ENCODE measurements at places on chromosomes 13 and 19.

GRCh38 chr13:29849071-29849631 lies 1.3 kb downstream of the UBL3 start:
- DNase-seq: peak; percentile 59

GRCh38 chr19:40598918-40599307 lies 2.3 kb upstream of the LTBP4 start:
- DNase-seq: no peak

DNA sequence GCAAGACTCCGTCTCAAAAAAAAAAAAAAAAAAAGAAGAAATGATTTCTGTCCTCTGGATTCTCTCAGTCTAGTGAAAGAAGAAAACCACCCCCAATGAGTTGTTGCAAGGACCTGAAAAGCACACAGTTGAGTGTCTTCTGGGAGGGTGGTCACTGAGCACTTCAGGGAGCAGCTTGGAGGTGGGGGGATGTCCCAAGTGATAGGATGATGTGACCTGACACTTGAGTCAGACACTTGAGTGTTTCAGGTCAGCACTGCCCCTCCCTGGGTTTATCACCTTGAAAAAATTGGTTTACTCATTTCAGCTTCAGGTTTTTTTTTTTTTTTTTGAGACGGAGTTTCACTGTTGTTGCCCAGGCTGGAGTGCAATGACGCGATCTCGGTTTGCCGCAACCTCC lies 63.2 kb downstream of the ZNF823 start:
- no peak for DNase-seq

- DNase-seq: peak; percentile 47
These were observed 62.6 kb upstream of the USP29 start for GRCh38 chr19:57057036-57057686.

GRCh38 chr13:76683168-76683567 lies 203.0 kb downstream of the KCTD12 start:
- DNase-seq: no peak

- no peak for DNase-seq
These were observed 19.7 kb upstream of the CPB2 start for GRCh38 chr13:46124531-46124966.

GRCh38 chr19:55620410-55621204 lies 3.8 kb downstream of the ZNF784 start:
- DNase-seq: no peak

- DNase-seq: no peak
These were observed 310.7 kb downstream of the ITGBL1 start for GRCh38 chr13:101763191-101763590.

DNA sequence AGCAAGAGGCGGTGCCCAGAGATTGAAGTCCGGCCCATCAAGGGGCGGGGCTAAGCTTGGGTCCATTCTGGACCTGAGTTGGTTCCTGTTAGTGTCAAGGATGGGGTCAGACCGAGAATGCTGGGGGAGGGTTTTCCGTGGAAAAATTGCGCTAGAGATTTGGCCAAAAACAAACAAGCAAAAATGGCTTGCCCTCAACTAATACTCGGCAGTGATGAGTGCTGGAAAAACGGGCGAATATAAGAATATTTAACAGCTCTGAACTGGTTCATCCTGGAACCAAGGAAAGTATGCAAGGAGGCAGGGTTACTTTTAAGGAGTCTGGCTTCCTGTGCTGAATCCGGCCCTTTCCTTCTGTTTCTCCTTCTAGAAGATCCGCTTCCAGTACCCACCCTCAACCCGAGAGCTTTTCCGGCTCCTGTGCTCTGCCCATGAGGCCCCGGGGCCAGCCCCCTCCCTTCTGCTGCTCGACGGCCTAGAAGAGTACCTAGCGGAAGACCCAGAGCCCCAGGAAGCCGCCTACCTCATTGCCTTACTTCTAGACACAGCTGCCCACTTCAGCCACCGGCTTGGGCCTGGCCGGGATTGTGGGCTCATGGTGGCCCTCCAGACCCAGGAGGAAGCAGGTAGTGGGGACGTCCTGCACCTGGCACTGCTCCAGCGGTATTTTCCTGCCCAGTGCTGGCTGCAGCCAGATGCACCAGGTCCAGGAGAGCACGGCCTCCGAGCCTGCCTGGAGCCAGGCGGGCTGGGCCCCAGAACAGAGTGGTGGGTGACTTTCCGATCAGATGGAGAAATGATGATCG lies 880 bp downstream of the SWSAP1 start:
- DNase-seq: peak; percentile 44

- DNase-seq: no peak
These were observed 5.0 kb downstream of the MLLT1 start for GRCh38 chr19:6274756-6275155.

GRCh38 chr19:40104754-40105153 lies 14.0 kb upstream of the ZNF780A start:
- no peak for DNase-seq

DNA sequence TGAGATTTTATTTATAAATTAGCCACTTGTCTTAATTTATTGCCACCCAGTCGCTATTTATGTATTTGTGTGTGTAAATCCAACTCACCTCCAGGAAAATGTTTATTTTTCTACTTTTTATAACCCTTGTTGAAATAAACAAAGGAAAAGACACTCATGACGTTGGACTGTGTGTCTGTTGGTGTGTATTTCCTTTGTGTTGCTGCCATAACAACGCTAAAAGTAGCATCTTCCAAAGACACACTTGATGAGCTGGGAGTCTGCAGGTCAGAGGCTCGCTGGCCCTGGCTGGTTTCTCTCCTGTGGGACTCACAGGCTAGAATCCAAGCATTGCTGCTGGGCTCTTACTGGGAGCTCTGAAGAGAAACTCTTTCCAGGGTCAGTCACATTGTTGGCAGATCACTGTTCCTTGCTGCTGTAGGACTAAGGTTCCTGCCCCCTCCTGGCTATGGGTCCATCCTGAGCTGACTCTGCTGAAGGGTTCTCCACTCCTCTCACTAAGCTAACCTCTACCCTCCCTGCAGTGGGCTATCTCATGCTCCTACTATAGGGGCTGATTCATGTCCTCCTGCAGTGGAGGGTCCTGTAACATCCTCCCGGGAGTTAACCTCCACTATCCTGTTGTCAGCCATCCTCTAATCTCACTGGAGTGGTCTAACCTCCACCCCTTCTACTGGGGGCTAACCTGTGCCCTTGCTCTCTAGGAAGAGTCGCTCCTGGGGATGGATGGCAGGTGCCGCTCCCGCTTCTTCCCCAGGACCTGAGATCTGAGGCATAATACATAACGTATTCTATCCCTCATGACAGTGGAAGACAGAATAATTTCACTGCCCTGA lies 2.1 kb downstream of the IFNL2 start:
- DNase-seq: no peak

- DNase-seq: no peak
These were observed 160.2 kb downstream of the SLC7A1 start for GRCh38 chr13:29435125-29435911.

- no peak for DNase-seq
These were observed 10.7 kb downstream of the EPSTI1 start for GRCh38 chr13:42981317-42981716.

DNA sequence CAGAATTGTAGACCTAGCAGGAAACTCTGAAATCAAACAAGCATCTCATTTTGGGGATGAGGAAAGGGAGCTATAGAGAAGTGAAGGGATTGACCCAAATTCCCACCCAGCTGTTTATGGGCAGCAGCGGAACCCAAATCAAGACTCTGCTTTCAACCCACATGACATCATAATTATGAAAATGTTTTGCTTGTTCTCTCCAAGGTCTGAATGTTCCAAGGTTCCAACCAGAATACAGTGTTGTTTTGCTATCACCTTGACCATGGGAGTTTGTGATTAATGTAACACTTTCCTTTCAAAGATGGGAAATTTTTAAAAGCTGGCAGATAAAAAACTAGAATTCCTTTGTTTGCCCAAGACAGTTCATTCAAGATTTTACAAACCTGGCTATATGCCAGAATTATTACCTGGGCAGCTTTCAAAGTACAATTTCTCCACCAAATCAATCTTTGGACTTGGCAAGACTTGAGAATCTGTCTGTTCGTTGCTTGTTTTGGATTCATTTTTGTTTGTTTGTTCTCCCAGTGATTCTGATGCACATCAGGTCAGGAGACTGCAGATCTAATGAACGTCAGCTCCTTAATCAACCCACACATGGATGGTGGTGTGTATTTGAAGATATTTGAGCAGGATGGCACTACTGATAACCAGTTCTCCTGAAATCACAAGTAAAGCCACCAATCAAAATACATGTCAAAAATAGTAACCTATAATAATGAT lies 322.7 kb downstream of the FOXO1 start:
- DNase-seq: no peak

GRCh38 chr19:53467485-53468262 lies at the start of gene ZNF813:
ZNF813 (plus strand) TSS chr19:53467733; CDS start chr19:53483823, 16,090 bp downstream.
- peak; percentile 92 for DNase-seq

- no peak for DNase-seq
These were observed 1.2 kb upstream of the SLC27A1 start for GRCh38 chr19:17469092-17469480.

DNA sequence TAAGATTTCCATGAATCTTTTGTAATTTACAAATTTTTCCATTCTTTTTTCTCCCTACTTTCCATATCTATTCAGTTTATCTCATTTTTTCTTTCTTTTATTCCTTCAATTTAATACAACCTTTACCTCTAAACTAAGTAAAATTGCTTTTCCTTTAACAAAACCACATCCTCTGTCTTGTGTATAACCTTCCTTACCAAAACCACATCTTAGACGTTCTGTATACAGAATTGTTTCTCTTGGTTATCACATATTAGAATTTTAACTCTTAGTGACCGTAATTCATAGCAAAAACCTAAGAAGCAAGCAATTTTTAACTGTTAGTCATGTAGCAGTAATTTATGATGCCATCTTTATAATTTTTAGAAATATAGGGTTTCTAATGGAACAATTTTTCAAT lies 15.0 kb downstream of the PPP5C start:
- no peak for DNase-seq

GRCh38 chr19:29579308-29579910 lies 26.7 kb upstream of the POP4 start:
- no peak for DNase-seq

GRCh38 chr19:14430712-14431111 lies 2.4 kb upstream of the PKN1 start:
- no peak for DNase-seq

- no peak for DNase-seq
These were observed 1.8 kb downstream of the TMEM143 start for GRCh38 chr19:48361912-48362311.

- DNase-seq: no peak
These were observed 83.4 kb downstream of the GNG7 start for GRCh38 chr19:2619076-2619475.

GRCh38 chr13:60501236-60501635 lies 104.2 kb downstream of the TDRD3 start:
- DNase-seq: peak; percentile 3

DNA sequence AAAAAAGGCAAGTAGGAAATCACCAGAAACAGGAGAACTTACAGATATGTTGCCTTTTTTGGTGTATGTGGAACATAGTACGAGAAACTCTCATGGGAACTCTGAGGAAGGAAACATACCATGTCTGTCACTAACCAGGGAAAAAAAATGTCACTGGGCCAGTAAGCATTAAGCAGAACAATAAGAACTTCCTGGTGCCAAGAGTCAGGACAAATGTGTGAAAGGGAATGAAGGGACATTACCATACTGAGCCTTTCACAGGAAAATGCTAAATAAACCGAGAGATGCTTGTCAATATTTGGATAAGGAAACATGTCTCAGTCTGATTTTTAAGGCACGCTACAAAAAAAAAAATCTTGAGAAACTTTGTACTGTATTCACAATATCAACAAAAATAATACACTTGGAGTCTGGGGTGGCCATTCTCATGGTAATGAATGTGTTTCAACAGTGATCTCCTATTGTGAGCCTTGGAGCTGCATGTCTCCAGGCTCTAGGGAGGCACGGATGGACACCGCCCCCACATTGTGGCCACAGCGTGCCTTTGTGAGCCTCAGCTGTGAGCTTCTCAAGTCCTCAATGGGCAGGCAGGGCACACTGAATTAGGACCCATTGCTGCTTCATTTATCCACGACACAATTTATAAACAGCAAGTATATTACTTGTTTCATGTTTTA lies 113.0 kb upstream of the ARGLU1 start:
- no peak for DNase-seq

GRCh38 chr19:22619932-22620331 lies 14.2 kb upstream of the ZNF492 start:
- DNase-seq: no peak

DNA sequence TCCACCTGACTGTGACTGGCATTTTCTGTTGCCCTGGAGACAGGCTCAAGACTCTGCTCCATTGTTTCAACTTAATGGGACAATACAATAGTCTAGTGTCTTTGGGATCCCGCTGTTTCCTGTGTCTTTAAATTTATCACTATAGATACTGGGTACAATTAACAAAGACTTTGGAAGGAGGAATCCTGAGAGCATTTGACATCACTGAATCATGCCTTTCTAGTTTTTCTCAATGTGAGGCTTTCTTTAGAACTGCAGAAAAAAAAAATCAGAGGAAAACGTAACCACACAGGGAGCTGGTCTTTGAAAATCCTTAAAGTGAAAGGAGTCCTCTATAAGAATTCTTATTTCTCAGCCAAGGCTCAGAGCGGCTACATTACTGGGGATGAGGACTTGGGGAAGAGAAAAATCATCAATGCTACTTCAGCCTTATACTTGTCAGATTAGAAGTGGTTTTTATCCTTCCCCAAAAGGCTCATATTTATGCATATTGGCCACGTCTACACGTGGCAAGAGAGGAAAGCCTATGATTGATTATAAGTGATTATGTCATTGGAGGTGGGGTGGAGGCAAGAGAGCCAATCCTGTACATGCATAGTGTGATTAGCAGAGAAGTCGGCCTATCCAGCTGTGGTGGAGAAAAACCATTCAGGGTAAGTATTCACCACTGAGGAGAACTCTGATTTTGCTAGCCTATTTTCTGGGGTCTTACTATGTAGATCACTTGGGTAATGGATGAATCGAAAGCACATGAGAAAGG lies 34.4 kb upstream of the UBL3 start:
- peak; percentile 31 for DNase-seq

GRCh38 chr13:45989607-45990006 lies 62.9 kb downstream of the ZC3H13 start:
- no peak for DNase-seq

DNA sequence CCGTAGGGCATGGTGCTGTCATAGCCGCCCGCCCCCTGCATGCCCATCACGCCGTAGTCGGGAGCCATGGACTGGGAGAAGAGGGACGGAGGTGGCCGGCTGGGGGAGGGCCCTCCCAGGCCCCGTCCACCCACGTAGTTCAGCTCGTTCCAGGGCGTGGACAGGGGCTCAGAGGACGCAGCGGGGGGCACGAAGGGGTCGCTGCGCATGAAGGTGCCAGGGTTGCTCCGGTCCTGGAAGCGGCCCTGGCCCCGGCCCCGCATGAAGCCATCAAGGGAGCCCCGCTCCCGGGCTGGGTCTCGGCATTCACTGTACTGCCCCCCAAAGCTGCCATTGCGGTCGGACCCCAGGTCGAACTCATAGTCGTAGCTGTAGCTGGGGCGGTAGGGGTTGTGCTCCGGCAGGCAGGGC lies 6.7 kb downstream of the AKAP8 start:
- no peak for DNase-seq

- DNase-seq: no peak
These were observed 161.5 kb downstream of the KATNAL1 start for GRCh38 chr13:30145709-30146367.

DNA sequence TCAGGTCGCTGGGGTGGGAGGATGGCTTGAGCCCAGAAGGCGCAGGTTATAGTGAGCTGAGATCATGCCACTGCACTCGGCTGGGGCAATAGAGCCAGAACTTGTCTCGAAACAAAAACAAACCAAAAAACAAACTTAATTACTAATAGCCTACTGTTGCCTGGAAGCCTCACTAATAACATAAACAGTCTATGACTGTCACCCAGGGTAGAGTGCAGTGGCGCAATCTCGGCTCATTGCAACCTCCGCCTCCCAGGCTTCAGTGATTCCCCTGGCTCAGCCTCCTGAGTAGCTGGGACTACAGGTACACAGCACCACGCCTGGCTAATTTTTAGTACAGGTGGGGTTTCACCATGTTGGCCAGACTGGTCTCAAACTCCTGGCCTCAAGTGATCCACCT lies 18.0 kb downstream of the CATSPERD start:
- DNase-seq: no peak

All from A673 (cell line).